Aorta (tissue), 5 donors: ENCODE measurements at places on chromosomes 7 and 10. TPM values are rescaled to one million over a fixed set of nuclear protein-coding genes. Genes with fewer than 3 reads are reported as not detected.

CLCN1 gene
- not detected for total RNA-seq

DNA sequence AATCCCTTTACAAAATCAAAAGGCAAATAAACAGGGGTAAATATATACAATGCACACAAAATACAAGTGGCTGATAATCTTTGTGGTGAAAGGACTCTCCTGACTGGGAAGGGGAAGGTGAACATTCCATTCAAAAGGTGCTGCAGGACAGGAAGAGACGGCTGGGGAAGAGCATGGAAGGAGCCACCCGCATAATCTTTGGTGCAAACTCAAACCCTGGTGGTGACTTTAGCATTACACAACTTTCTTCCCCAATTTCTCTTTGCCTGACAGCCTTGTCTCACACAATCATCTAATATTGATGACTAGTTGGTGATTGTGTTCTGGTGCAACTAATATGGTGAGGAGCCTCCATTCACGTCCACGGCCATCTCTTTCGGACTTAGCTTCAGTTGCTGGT, 117.0 kb upstream of the EGFR start:
- no peak overlapping the region for H3K4me3 ChIP-seq
- no peaks in the 10 kb centered on the region for H3K27me3 ChIP-seq
- H3K36me3 ChIP-seq: no peaks in the 10 kb centered on the region
- no peaks in the 10 kb centered on the region for H3K4me1 ChIP-seq
- DNase-seq: no peak

ATRNL1 gene
- 41.0 TPM for total RNA-seq

SLC16A9 gene
- 3.3 TPM for total RNA-seq

- no peak for DNase-seq
- no peaks in the 10 kb centered on the region for H3K4me1 ChIP-seq
- no peak overlapping the region for H3K4me3 ChIP-seq
- H3K27me3 ChIP-seq: no peaks in the 10 kb centered on the region
- no peaks in the 10 kb centered on the region for H3K36me3 ChIP-seq
These were observed 116.3 kb downstream of the EXOC4 start for GRCh38 chr7:133369130-133369529.

DNA sequence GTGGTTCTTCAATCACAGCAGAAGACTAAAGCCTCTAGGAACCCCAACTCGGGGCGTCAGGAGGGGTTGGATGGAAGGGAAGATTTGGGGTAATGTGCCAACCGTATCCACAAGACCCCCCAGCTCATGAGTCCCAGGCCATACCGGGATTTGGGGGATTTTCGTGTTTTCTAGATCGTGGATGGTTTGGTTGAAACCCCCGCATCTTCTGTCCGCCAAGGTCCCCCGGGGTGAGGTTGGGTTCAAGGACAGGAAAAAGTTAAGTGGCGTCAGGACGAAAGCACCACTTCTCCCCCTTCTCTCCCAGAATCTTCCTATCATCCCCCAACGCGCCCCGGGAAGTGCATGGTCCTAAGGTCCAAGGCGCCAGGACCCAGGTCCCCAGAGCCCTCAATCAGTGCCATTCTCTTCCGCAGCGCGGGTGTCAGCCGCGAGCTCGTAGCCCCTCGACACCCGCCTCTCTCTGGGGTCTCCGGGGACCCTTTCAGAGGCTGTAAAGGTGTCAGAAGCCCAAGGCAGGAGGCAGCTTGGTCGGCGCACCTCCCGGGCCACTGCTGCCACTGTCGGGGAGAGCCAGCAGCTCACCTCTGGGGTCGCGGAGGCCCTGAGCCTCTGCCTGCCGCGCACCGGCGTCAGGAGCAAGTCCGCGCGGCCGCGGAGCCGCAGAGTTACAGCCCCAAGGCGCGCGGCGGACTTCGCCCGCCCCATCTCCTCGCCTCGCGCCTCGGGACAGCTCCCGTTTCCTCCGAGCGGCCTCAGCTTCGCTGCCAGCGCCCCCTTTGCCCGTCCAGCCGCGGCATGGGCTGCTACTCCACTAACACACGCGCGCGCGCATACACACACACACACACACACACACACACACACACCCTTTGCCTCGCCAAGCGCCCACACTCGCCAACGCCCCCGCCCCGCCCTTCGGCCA, 1.5 kb downstream of the MKX start:
- no peaks in the 10 kb centered on the region for H3K36me3 ChIP-seq
- H3K4me1 ChIP-seq: no peaks in the 10 kb centered on the region
- H3K4me3 ChIP-seq: peak overlapping the region; percentile 81
- DNase-seq: peak; percentile 69
- H3K27ac ChIP-seq: peak overlapping the region; percentile 94

DNA sequence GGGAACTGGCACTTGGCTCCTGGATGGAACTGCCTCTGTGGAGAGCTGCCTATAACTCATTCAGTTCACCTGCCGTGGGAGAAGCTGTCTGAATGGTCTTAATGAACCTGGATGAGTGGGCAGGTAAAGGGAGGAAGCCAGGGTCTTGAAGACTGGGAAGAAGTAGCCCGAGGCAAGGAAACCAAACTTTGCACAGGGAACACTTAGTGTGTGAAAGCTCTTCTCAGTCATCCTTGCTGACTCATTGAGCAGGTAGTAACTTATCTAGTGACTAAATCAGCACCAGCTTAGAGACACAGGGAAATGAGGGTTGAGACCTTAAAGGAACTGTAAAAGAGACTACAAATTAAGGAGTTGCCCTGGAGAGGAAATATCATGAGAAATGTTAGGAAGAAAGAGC, 9.9 kb downstream of the LRRC4 start:
- no peaks in the 10 kb centered on the region for H3K36me3 ChIP-seq
- H3K27ac ChIP-seq: no peak overlapping the region
- H3K4me1 ChIP-seq: no peaks in the 10 kb centered on the region
- H3K4me3 ChIP-seq: no peak overlapping the region

DNA sequence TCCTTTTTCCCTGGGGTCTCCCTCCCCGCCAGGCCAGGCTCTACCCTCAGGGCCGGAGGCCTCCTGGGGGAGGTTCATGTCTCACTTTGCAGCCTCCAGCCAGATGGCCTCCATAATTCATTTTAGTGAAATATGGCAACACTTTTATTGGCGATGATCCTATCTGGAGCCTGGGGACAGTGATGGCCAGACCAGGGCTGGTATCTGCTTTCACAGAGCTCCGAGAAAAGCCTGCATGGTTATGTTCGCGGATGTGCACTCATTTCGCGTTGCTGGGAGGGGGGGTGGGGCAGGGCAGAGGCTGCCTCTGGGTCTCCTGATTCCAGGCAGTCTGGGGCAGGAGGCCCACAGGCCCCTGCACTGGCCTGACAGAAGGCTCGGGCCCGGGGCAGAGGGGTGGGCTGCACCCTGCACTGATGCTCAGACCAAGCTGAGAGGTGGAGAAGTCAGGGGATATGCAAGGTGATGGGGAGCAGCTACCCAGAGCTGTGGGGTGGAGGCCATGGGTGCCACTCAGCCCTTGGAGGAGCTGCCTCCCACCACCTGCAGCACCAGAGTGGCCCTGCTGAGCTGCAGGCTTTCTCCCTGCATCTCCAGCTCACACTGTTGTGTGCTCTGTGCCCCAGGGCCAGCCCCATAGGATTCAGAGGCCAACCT, 85.3 kb upstream of the RET start:
- no peak for DNase-seq
- H3K4me3 ChIP-seq: no peak overlapping the region
- H3K36me3 ChIP-seq: no peaks in the 10 kb centered on the region
- H3K27me3 ChIP-seq: no peaks in the 10 kb centered on the region
- no peak overlapping the region for H3K27ac ChIP-seq

DNA sequence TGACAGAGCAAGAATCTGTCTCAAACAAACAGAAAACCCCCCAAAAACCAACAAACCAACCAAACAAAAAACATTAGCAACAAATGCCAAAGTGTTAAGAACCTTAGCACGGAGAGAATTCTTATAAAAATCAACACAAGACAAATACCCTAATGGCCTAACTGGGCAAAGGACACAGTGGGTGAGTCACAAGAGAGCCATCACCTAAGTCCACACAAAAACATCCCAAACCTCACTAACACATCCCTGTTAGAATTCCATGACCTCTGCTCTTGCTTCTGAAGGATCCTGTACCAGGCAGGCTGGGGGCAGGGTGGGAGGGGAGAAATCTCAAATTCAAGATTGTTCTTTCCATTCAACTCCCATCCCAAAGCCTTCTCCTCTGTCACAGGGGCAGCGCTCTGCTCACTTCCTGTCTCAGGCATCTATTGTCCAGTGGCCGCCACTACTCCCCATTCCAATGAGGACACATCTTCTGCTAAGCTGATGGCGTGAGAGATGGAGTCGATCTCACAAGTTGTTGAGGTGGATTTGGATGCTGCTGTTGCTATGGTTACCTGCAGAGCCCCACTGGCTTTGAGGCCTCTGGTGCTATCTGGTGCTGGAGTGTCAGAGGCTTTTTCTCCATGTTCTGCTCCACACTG, 9.2 kb downstream of the IL15RA start:
- H3K4me1 ChIP-seq: peaks cover 4% of the 10 kb centered on the region
- H3K27ac ChIP-seq: no peak overlapping the region
- no peaks in the 10 kb centered on the region for H3K36me3 ChIP-seq
- no peaks in the 10 kb centered on the region for H3K27me3 ChIP-seq
- DNase-seq: peak; percentile 58

GRCh38 chr10:124994573-124995473, 52.9 kb downstream of the ZRANB1 start:
- peaks cover 2% of the 10 kb centered on the region for H3K36me3 ChIP-seq
- H3K27me3 ChIP-seq: no peaks in the 10 kb centered on the region
- H3K4me1 ChIP-seq: no peaks in the 10 kb centered on the region
- H3K27ac ChIP-seq: no peak overlapping the region
- no peak for DNase-seq
- H3K4me3 ChIP-seq: no peak overlapping the region

GPR158 gene
- 0.42 TPM for total RNA-seq

DNA sequence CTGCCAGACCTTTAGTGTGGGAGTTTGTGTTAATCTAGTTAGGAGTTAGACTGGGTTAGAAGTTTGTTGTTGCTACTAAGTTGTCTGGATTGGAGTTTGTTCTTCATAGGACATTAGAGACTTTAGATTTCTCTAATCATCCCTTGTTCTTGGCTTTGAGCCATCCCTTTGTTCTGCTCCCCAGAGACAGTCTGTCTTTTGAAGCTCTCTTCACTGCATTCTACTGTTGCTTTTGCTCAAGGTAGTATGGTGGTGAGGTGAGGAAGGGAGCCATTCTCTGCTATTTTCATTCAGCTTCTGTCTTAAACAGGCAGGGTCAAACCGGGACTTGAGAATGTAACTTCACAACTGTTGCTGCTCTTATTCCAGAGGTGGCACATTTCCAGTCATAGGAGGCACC, 10.4 kb upstream of the TARP start:
- H3K27me3 ChIP-seq: no peaks in the 10 kb centered on the region
- H3K27ac ChIP-seq: no peak overlapping the region
- H3K4me1 ChIP-seq: no peaks in the 10 kb centered on the region
- H3K4me3 ChIP-seq: no peak overlapping the region
- no peaks in the 10 kb centered on the region for H3K36me3 ChIP-seq

DNA sequence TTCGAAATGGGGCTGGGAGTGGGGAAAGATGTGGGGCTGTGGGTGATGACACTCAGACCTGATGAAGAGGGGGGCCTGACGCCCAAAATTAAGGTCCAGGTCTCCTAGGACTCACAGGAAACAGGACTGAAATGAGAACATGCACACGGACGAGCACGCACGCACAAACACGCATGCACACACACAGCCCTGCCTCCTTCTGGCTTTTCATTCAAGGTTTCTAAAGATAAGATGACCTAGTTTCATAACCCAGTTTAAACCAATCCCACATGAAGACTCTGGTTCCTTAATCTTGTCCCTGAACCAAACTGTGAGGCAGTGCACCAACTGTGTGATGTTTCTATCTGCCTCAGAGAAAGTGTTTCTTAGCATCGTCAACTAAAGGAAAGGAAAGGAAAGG, 162.0 kb downstream of the DGKI start:
- no peak overlapping the region for H3K4me3 ChIP-seq
- H3K27ac ChIP-seq: no peak overlapping the region
- H3K4me1 ChIP-seq: peaks cover 5% of the 10 kb centered on the region
- no peaks in the 10 kb centered on the region for H3K36me3 ChIP-seq
- DNase-seq: no peak

ZNF117 gene
- 15.3 TPM for total RNA-seq

DNA sequence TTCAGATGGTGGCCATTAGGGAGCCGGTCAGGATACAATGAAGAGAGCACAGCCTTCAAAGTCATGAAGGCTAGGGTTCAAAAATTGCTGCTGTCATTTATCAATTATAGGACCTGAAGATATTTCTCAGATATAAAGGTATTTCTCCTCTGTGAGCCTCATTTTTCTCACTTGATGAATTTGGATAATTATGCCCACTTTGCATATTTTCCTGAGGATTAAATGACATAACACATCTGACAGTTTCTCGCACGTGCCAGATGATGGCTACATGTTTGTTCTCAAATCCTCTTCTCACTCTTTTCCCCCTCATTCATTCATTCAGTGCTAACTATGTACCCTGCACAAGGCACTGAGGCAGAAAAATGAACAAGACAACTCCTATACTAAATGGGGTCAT, 391.6 kb downstream of the INHBA start:
- no peak overlapping the region for H3K4me3 ChIP-seq
- no peak overlapping the region for H3K27ac ChIP-seq
- no peaks in the 10 kb centered on the region for H3K27me3 ChIP-seq
- no peaks in the 10 kb centered on the region for H3K4me1 ChIP-seq

IL6 gene
- total RNA-seq: 112 TPM

- DNase-seq: no peak
- no peak overlapping the region for H3K4me3 ChIP-seq
- no peak overlapping the region for H3K27ac ChIP-seq
- peaks cover 2% of the 10 kb centered on the region for H3K4me1 ChIP-seq
- H3K36me3 ChIP-seq: no peaks in the 10 kb centered on the region
- H3K27me3 ChIP-seq: no peaks in the 10 kb centered on the region
These were observed 54.7 kb upstream of the FIGNL1 start for GRCh38 chr7:50504646-50505546.

DNA sequence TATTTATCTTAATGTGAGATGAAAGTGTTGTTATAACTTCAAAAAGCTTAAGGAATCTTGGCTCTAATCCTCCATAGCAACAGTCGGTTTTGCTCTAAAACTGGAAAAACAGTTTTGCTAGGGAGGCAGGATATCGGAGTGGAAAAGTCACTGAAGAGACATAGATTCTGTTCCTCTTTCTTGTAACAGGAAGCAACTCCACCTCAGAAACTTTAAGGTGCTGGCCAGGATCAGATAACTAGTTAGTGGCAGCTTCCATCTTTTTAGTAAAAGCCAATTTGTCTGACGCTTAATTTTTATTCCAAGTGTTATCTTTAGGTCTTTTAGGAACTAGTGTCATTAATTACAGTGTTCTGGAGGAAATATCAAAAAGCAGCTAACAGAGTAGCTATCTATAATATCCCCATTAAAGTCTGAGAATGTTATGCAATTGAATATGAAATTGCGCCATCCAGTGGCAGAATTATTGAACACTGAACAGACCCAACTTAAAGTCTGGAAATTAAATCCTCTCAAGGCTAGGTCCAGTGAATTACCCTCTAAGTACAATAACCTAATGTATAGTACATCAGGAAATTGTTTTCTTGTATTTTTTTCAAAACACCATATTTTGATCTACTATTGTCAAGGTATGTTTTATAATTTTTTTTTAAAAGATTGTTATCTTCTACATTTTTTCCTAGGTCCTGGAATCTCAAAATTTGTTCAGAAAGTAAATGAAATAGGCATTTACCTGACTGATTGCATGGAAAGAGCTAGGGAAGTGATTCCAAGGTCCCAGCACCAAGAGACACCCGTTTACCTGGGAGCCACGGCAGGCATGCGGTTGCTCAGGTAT, 65.9 kb upstream of the CC2D2B start:
- no peaks in the 10 kb centered on the region for H3K4me1 ChIP-seq
- no peak for DNase-seq
- H3K4me3 ChIP-seq: no peak overlapping the region
- no peaks in the 10 kb centered on the region for H3K27me3 ChIP-seq

GRCh38 chr7:38775506-38776175, 133.3 kb downstream of the VPS41 start:
- H3K4me3 ChIP-seq: no peak overlapping the region
- DNase-seq: no peak
- no peaks in the 10 kb centered on the region for H3K4me1 ChIP-seq
